ENCODE measurements at places on chromosomes 12 and 14.

GRCh38 chr12:92927055-92927435, 2.0 kb downstream of the EEA1 start:
- DNase-seq, result peak; percentile 57

DNA sequence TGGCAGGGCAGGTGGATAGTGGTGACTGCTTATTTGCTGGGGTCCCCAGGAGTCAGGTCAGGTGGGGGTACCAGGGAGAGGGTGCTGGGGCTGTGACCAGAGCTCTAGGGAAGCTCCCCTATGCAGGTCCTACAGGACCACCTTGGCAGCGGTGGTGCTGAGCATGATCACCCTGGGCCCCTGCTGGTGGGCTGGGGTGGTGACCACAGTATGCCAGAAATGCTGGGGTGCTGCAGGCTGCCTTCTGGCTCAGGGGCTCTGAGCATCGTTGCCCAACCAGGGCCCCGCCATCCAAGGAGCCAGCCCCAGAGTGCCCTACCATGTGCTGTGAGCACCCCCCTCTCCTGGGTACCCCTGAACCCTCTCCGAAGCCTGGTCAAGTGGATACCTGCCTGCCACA, 17.5 kb upstream of the NUDT14 start:
- no peak for DNase-seq

GRCh38 chr12:6818222-6818621, 3.4 kb upstream of the GPR162 start:
- DNase-seq, result no peak

DNA sequence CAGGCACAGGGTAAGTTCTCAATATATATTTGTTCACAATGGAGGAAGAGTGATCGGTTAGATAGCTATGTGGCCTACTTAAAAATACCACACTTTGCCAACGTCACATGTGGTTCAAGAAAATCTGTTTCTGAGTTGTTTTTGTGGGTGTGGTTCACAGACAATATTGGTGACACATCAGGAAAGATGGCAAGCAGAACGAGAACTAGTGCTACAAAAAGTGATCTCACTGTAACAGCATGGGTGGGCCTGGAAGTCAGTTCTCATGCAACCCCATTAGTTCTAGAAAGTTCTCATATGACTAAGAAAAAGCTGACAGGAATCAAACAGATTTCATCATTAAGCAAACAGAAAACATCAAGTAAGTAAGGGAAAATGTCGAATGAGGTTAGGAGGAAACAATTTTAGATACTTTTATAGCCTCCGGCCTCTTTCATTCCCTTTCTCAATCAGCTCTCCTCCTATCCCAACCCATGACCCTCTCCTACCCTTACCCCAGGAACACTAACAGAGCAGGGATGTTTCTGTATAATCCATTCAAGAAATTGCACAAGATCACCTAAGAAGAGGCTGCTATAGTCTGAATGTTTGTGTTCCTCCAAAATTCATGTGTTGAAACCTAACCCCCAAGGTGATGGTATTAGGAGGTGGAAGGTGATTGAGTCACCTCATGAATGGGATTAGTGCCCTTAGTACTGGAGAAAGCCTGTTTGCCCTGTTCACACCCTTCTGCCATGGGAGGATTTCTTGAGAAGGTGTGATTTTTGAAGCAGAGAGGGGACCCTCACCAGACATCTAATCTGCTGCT, 15.5 kb upstream of the NTN4 start:
- peak; percentile 96 for DNase-seq

DNA sequence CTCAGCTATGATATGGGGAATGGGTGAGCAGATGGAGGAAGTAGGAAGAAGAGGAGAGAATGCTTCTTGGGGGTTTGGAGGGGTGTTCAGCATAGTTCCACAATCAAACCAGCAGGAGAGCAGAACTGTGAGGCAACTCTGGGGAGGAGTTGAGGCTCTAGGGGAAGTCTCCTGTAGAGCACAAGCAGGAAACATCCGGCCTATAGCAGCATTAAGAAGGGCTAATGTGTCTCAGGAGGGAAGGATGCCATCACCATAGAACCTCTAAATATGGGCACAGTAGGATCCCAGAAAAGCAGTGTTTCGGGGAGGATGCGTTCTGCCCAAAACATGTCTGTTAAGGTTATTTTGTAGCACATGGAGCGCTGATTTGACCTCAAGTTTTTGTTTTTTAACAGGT, 8.4 kb upstream of the SALL2 start:
- DNase-seq, result no peak

GRCh38 chr12:47741340-47741703, 16.0 kb upstream of the ENDOU start:
- peak; percentile 35 for DNase-seq

DNA sequence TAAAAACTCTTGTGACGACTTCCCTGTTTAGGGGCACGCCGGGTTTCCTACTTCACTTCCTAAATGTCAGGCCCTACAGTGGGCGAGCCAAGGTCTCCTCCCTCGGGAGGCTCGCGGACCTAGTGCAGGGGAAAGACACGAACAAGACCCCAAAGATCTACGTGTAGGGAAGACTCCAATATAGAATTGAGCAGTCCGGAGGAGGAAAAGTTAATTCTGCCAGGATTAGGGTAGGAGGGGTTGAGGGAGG, 564 bp downstream of the ATXN3 start:
- DNase-seq, result no peak

DNA sequence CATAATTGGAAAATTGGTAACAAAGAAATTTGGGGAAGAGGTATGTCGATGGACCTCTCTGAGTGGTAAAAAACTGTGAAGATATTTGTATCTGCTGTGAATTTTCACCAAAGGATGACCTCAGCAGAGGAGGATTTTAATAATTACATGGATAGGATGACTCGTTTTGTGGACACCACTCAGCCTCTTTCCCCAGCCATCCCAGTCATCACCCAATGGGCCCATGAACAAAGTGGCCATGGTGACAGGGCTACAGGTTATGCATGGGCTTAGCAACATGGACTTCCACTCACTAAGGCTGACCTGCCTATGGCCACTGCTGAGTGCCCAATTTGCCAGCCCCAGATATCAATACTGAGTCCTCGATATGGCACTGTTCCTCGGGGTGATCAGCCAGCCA, 577.5 kb upstream of the FBXO33 start:
- no peak for DNase-seq

GRCh38 chr14:101473795-101474562, 87.3 kb upstream of the DIO3 start:
- DNase-seq, result no peak

- no peak for DNase-seq
Observed at GRCh38 chr14:29763342-29763858, 164.2 kb downstream of the PRKD1 start.

GRCh38 chr12:72207079-72207478, 65.1 kb upstream of the TRHDE start:
- DNase-seq, result no peak

DNA sequence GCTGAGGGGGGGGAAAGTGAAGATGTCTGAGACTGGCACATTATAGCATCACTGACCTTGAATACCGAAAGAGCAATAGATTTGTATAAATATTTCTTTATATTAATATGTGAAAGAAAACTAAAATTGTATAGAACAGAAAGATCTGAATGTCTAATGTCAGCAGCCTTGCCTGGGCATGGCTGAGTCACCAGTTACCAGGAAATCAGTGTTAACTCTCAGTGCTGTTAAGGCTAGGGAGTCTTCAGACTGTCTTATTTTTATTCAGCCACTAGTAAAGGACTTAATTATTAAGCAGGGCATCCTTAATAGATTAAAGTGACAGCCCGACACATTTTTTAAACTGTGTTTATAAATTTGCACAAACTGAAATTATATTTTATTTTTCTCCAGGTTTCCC, 122.9 kb upstream of the AEBP2 start:
- DNase-seq, result no peak

DNA sequence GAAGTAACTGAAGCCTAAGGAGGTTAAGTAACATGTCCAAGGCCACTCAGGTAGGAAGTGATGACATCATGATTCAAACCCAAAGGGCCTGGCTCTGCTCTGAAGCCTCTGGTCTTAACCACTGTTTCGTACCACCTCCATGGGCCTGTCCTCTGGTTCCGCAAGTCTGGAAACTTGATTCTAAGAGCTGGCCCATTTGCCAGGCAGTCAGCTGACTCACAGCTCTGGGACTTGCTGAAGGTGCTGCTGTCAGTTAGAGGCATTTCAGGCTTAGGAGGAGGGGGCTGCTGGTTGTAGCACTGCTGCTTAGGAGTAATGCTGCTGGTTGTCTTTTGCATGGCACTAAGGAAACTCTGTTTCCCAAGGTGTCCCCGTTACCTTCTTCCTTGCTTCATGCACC, 7.9 kb downstream of the NRXN3 start:
- DNase-seq, result no peak

GRCh38 chr14:90850487-90850886, 34.3 kb upstream of the TTC7B start:
- peak; percentile 54 for DNase-seq

DNA sequence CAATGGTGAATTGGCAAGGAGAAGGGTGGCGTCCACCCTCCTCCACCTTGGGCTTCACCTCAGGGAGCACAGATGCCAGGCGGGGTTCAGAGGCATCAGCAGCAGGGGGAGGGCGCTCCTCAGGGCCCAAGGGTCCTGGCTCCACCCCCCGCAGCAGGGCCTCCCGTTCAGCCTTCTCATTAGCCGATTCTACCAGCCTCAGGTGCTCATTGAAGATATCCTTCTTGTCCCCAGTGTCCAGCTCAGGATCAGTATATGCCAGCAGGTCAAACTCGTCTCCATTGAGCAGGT, 19.3 kb upstream of the PRKAG1 start:
- no peak for DNase-seq

- DNase-seq, result no peak
Observed at GRCh38 chr12:117262749-117263148, 72.5 kb upstream of the FBXO21 start.

- peak; percentile 38 for DNase-seq
Observed at GRCh38 chr12:109736552-109737108, 23.0 kb downstream of the FAM222A start.

GRCh38 chr14:50022661-50023060, 93.7 kb downstream of the VCPKMT start:
- DNase-seq, result no peak

- DNase-seq, result no peak
Observed at GRCh38 chr14:103126088-103126872, 3.0 kb downstream of the TNFAIP2 start.
